ENCODE measurements at places on chromosomes 11 and 22.

- no peak for DNase-seq
Observed at GRCh38 chr11:3994030-3994640, 100.5 kb upstream of the RRM1 start.

DNA sequence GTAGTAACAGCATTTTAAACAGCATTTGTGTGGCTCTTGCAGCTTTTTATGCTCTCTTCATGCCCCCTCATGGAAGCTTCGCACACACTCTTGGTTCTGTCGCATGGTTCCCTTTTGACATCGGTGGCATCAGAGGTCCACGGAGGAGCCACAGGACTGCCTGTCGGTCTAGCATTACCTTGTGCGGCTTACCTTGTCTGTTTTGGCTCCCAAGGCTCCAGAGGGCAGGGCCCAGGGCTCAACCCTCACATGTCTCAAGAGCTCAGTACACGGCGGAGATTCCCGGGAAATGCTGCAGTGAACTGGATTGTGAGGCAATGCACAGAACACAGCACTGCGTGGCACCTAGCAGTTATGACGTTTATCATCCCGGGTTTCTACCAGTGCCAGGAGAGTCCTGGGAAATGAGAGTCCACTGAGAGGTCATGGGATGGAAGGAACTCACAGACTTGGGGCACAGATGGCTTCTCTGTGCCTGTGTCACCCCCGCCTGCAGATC lies 1015.8 kb downstream of the TBC1D22A start:
- DNase-seq = no peak

DNA sequence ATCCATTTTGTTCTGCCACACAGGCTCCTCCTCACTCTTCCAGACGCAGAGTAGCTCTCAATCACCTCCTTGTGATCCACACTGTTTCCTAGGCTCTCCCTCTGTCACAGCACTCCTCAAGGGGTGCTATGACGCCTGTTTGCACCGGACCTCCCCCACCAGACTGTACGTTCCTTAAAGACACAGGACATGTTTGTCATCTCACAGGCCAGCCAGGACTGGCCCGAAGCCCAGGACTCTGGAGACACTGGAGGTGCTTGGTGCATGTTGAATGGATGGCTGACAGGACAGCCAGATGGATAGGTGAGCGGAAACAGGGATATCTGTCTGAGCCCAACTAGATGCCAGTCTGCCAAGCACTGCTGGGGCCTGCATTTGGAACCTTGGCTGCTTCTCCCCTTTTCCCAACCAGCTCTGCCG lies 13.6 kb downstream of the PLA2G6 start:
- DNase-seq = peak; percentile 85

DNA sequence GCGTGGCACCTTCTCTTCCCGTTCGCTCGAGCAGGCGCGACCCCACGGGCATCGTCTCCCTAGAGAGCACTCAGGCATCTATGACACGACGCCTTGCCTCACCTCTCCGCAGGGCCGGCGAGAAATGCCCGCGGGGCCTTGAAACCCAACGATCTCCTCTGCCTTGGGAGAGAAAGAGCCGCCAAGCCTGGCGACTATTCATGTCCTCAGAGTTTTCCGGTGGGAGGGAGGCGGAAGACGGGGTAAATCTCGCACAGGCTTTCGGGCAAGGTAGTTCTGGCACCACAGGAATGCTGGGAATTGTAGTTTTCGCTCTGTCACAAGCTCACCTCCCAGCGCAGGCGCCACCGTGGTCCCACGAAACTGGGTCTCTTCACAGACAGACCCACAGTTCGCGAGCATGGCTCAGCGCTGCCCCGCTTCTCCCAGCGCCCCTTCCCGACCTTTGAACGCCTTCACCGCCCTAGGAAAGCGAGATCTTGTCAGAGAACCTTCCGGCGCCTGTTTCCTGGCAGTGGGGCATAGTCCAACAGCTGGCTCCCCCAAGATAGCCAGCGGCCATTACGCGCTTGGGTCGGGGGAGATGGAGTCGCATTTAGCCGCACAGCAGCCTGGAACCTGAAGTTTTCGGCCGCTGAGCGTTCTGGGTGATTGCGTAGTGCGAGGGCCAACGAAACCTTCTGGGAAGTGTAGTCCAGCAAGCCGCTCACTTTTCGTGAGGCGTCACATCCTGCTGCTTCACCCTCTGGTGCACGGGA lies at the start of gene CCDC90B:
Gene CCDC90B, minus strand, starts transcription at position 597 of the 758 bp plus-strand sequence. Its CDS starts 395 bp downstream, at position 202.
- peak; percentile 96 for DNase-seq

DNA sequence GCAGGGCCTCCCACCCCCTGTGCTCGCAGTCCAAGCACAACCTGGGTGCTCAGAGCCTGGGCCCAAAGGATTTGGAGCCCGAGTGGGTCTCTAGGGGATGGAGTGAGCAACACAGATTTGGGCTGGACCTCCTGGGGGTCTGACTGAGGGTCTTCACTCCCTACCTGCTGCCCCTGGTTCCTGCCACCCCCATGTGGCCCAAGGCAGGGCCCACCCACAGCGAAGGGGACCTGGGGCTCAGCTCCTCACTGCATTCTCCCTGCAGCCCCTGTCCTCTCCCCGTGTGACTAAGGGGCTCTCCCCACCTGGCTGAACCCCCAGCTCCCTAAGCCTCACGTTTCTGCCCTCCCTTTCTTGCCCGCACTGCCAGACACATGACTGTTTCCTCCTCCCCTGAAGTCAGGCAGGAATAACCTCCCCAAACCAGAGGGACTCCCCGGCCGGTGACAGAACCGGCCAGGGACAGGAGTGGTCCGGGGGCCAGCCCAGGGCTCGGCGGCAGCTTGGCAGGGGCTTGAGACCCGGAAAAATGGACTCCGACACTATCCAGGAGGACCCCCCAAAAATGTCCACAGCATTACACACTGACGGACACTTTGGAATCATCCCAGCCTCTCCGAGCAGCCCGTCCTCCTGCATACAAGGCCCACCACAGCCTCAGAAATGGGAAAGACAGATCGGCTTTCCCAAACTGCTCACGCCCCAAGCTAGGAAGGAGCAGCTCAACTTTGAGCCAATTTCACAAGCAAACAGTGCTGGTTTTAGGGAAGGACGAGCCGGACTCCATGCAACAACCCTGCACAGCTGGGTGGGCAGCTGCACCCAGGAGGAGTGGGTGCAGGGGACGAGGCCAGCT lies 57.8 kb downstream of the BRD1 start:
- DNase-seq = no peak

- peak; percentile 67 for DNase-seq
Observed at GRCh38 chr22:42294034-42294985, 23.9 kb upstream of the TCF20 start.

DNA sequence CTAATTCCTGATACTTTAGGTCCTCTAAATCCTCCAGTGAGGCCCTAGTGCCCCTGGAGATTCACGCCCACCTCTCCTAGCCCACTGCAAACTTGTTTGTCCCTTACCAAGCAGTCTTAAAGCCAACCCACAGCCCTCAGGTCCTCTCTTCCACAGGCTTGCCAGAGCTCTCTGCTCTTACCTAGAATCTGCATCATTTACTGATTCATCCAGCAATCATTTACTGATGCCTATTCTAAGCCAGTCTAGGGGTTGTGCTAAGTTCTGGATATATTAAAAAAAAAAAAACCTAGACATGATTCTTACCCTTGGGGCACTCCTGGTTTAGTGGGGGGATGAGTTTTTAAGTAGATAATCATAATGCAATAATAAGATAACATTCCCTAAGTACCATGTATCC lies 43.0 kb upstream of the PLET1 start:
- no peak for DNase-seq

GRCh38 chr11:28072321-28072720 lies 35.6 kb downstream of the KIF18A start:
- DNase-seq = no peak

DNA sequence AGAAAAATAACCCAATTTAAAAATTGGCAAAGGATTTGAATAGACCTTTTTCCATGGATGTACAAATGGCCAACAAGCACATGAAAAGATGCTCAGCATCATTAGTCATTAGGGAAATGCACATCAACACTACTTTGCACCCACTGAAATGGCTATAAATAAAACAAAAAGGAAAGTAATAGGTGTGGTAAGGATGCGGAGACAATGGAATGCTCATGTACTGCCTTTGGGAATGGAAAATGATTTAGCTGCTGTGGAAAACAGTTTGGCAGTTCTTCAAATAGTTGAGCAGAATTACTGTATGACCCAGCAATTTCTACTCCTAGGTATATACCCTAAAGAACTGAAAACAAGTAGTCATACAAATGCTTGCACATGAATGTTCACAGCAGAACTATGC lies 37.4 kb downstream of the LARGE2 start:
- no peak for DNase-seq

GRCh38 chr11:45180179-45180847 lies 33.9 kb downstream of the PRDM11 start:
- peak; percentile 68 for DNase-seq

DNA sequence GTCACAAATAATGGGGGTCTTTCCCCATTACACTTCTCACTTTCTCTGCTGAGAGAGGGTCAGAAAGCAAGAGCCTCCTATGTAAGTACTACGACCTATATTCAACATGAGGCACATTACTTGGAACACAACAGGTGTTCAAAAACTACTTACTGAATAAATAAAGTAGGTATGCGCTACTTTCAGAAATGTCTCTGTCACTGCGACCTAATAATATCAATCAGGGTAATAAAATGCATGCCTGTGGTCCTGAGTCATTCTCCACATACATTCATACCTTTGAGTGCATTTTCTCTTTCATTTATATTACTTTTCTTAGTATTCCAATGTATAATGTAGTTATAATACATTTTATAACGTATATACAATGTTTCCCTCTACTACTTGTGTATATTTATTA lies 838.9 kb downstream of the DLG2 start:
- DNase-seq = no peak

- peak; percentile 68 for DNase-seq
Observed at GRCh38 chr22:20531404-20532201, 24.2 kb downstream of the MED15 start.

DNA sequence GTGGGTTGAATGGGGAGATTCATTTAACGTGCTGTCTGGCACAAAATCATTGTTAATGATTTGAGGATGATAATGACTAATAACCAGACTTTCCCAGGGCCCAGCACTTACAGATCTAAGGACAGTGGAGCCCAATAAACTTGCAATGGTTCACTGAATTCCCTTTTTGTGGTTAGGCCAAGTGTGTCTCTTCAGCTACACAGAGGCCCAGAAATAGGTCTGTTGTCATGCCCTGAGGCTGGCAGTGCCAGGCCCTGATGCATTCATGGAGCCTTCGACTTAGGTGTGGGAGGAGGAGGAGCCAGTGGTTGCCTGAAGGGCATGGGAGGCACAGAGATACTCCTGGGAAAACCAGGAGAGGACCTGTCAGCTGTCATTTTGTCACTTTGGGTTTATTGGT lies 56.1 kb downstream of the KIAA1671 start:
- DNase-seq = peak; percentile 62

DNA sequence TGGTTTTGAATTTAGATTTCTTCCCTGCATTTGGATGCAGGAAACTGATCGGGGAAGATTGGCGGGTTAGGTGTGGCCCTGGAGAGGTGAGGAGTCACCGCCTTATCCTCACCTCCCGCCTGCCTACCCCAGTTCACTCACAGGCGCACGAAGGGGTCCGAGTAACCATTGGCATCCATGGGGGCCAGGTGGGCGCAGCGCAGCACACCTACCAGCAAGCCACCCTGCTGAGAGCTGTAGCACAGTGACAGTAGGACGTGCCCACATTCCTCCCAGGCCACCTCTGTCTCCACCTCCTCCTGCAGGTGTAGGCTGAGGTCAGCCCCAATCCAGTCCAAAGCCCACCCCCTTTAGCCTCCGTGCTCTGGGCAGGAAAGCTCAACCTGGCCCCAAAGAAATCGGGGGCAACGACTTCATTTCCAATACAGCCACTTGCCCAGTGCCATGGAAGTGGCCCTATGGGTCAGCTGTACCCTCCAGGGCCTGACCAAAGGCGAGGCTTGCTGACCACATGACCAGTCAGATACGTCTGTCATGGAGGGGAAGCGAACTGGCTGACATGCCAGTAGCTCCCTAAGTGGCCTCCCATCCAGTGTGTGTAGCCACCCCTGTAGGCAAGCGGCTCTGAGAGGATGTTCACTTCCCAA lies 6.7 kb downstream of the NDUFV1 start:
- DNase-seq = no peak

DNA sequence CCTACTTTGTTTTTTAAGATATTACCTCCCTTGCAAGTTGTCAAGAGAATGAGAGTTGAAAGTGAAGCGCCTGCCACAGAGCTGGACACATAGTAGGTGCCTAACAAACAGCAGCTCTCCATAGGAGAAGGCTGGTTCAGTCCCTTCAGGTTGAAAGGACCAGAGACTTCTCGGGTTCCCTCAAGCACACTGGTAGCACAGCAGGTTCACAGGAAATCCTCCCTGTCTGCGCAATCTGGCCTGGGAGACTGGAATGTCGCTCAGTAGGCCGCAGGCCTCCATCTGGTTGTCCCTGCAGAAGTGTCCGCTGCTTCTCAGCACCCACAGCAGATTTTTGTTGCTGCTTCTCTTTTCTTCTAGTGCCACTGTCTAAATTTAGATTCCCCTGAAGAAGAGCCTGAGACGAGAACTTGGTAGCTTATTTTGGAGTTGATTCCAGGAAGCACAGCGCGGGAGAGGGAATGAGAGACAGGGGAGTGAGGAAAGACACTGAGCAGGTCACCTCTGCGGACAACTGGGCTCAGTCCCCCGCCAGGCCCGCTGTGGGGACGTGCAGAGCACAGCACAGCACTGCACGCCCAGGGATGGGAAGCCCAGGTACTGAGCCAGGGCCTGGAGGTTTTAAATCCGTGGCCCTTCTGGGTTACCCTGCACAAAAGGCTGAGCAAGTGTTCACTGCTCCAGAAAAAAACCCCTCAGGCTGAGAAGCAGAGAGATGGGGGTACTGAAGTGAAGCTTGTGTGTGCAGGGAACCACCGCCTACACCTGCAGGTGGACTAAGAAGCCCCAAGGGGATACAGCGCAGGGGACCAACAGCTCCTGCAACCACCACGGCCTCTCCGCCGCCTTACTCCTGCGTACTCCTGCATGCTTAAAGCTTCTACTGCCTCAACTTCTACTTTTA lies 31.6 kb downstream of the RBX1 start:
- no peak for DNase-seq

DNA sequence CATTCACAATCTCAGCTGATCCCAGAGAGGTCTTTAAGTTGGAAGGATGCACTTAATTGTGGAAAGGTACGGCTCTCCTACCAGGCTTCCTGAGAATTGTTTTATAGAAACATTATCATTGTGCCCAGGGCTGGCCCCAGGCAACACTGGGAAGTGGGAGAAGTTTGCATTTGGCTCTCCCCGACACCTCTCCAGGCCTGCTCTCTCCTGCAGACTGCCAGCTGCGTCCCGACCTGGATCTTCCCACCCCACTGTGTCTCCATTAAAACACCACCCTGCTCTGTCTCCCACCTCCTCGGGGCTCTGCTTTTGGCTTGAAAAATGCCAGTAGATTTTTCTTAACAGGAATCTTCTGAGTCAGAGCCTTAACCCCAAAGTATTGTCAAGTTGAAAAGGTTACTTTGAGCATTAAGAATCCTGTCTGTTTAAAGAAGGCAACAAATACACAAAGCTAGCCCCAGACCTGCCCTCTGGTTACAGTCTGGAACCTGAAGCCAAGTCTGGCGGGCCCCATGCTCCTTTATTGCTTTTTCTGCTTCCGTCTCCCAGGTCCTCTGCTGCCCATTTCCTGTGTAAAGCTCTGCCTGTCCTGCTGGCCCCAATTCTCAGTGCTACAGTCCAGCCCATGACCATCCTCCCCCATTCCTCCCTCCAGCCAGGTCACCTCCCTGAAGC lies 530.2 kb downstream of the SOX6 start:
- no peak for DNase-seq
